ENCODE measurements at places on chromosomes 13 and 19.

DNA sequence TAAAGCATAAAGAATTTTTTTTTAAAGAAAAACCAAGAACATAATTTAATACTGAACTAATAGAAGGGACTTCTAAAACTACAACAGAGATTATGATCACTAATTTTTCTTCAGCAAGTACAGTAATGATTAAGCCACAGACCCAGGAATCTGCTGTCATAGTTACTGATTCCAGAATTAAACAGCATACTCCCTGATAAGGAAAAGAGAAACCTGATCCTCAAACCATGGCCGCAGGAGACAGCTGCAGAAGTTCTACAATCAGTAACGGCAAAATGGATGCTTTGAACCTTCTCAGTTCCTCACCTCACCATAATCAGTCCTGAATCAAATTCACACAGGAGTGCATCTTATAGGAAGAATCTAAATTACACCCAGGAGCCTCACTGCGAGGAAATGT lies 939.0 kb upstream of the SLITRK1 start:
- no peak for DNase-seq

GRCh38 chr13:97279913-97280312 lies 57.8 kb downstream of the MBNL2 start:
- no peak for DNase-seq

GRCh38 chr13:84896128-84896527 lies 903.1 kb downstream of the SLITRK6 start:
- peak; percentile 53 for DNase-seq

DNA sequence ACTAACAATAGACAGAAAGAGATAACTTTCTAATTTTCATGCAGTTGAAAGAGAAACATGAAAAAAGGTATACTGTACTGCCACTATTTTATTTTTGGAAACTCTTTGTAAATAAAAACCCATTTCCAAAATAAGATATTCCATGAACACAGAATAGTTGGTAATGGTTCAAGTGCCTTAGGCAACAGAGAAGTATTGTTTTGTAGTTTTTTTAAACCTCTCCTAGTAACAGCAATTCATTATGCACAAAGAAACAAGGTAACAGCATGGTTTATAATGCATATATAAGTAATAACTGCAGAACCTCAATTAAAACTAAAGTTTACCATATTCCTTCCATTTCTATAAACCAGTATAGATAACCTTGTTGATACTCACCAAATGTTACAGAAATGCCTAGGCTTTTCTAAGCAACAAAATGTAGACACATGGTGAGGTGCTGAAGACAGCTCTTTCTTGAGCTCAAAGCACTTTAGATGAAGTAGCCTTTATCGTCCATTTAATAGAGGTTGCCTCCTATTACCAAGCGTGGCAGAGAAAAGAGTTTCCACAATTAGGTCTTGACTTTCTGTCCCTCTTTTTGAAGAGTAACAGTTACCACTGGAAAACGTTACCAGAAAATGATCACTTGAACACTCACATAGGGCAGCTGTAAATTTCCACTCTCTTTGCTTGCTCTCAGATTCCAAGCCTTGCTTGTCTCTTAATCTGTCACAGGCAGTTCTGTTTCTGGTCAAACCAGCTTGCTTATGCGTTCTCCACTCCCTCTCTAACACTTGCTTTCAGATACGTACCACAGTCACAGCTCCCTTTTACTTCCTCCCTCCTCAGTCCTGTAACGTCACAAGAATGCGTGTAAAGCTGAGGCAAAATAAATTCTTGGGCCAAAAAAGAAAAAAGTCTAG lies 42.9 kb downstream of the CAB39L start:
- DNase-seq = no peak

- DNase-seq = peak; percentile 60
Observed at GRCh38 chr19:44677019-44677811, 5.9 kb downstream of the CEACAM19 start.

DNA sequence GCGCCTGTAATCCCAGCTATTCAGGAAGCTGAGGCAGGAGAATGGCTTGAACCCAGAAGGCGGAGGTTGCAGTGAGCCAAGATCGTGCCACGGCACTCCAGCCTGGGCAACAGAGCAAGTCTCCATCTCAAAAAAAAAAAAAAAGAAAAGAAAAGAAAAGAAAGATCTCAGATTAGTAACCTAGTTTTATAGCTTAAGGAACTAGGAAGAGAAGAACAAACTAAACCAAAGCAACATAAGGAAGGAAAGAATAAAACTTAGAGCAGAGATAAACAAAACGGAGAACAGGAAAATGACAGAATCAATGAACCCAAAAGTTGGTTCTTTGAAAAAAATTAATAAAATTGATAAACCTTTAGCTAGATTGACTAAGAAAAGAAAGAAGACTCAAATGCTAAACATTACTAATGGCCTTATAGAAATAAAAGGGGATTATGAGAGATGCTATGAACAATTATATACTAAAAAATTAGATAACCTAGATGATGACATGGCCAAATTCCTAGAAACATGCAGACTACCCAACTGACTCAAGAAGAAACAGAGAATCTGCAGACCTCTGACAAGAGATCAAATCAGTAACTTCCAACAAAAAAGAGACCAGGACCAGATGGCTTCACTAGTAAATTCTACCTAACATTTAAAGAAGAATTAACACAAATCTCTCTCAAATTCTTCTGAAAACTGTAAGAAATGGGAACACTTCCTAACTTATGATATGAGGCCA lies 68.2 kb downstream of the CDADC1 start:
- DNase-seq = no peak

DNA sequence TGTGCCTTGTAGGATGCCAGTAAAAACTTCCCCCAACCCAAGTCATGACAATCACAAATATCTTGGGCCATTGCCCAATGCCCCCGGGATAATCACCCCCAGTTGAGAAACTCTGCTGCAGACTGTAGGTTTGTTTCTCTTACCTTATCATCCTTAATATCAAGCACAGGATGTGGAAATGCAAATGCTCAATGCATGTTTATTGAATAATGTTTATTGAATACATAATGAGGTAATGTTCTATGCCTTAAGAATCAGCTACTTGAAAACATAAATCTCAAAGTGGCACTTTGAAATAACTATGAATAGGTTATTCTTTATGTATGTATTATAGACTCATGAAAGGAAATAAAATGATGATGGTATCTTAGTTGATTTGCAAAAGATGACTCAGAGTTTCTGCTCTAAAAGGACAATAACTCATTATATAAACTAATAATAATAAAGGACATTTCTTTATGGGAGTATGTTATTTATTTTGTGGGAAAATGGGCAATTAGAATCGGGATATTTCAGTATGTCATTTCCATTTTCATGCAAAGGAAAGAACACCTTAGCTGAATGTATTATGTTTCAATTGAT lies 414.2 kb downstream of the EFNB2 start:
- no peak for DNase-seq

DNA sequence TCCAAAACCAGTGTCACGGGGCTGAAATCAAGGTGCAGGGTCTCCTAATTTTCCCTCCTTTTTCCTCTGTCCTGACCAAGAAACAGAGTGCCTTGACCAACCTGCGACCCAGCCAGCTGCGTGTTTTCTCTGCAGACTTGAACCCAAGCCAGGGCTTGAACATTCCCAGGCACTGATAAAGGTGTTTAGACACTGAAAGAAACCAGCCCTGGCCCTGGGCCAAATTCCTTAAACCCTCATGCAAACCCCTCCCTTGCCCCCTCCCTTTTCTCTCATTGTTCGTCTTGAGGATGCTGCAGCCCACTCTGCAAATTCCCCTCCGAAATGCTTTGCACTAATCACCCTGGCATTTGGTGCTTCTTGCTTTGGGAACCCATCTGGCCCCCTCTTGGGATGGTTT lies 9.5 kb upstream of the FFAR2 start:
- DNase-seq = no peak

DNA sequence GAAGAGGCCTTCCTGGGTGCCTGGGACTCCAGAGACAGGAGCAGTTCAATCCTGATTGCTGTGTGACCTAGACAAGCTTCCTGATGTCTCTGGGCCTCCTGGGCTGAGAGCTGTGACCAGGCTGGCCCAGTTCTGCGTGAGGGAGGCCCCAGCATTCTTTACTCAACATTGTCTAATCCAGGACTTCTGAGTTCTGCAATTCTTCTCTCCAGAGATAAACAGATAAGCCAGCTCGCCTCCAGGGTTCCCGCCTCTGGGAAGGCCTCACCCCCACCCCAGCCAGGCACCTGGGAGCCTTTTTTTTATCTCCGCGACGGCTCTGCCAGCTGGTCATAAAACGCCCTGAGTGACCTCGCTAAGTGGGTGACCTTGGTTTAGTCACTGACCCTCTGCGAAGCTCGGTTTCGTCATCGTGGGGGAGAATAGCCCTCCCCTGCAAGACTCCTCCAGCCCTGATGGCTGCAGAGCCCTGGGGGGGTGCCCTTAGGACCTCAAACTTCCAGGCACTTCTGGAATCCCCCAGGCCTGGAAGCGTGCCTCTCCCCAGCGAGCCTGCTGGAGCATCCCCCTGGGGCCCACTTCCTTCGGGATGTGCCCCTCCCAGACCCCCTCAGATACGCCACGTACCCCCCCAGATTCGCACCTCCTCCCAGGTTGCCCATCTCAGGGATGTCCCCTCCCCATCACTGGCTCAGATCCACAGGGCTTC lies 1.9 kb downstream of the SULT2B1 start:
- no peak for DNase-seq

DNA sequence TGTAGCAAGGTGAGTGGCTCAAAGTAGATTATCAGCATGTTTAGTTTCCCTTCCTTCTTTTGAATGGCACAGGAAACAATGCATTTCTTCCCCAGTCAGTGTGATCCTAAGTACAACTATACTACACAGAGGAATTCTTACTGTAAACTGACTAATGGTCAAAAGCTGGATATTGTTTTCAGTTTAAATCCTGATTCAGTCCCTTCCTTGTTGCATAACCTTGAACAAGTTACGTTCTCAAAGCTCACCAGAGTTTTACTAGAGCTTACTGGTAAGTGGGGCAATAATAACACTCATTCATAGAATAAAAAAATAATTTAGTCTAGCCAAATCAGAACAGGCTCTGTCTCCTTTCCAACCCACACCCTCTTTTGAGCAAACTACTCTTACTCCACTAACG lies 180.1 kb downstream of the POSTN start:
- no peak for DNase-seq

DNA sequence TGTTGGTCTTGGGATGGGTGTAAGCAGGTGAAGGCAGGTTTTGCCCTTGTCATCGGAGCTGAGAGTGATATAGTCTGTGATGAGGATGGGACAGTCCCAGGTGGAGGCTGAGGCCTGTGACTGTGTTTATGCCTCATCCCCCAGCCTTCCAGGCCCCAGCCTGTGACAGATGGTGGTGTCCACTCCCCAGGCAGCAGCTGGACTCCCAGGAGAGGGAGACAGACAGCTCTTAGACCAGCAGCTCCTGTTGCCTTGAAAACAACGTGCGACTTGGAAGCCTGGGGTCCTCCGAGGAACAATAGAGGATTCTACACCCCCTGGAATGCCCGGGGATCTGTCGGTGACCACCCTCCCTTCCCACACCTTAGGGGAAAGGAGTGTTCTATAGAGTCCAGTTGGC lies 63.8 kb downstream of the CHST8 start:
- DNase-seq = no peak

DNA sequence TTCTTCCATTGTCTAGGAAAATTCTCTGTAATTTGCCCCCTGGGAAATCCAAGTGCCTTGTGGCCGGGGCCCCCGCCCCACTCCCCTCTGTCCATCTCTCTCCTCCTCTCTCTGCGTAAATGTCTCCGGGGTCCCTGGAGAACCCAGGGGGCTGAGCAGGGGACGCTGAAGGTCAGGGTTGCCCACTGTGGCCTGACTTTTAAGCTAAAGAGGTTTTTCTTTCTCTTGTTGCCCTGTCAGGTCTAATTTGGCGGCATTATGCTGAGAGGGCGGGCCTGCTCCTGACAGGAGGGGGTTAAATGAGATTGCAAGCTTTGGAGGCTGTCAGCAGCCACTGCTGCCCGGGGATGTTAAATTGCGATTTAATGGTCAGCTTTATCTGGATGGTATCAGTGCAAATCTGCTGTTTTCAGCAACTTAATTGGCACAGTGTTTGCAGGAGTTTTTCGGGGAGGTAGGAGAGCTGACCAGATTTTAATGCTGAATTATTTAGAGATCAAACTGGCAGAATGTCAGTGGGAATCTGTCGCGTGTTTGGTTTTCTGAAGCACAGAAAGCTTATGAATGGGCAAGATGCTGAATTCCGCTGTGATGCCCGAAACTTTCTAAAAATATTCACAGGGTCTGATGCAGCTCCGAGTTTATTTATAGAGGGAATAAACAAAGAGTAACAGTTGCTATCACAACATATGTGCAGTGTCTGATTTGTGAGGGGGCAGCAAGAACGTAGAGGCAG lies 93.2 kb upstream of the SOX1 start:
- no peak for DNase-seq

GRCh38 chr19:3761382-3762129 lies at the start of gene APBA3:
Gene APBA3, minus strand, starts transcription at chr19:3761692. Its CDS starts 1,428 bp downstream, at chr19:3760264.
- peak; percentile 79 for DNase-seq

- DNase-seq = no peak
Observed at GRCh38 chr13:26324294-26324693, 70.4 kb downstream of the CDK8 start.

GRCh38 chr13:110258876-110259631 lies 47.9 kb downstream of the COL4A1 start:
- DNase-seq = no peak

DNA sequence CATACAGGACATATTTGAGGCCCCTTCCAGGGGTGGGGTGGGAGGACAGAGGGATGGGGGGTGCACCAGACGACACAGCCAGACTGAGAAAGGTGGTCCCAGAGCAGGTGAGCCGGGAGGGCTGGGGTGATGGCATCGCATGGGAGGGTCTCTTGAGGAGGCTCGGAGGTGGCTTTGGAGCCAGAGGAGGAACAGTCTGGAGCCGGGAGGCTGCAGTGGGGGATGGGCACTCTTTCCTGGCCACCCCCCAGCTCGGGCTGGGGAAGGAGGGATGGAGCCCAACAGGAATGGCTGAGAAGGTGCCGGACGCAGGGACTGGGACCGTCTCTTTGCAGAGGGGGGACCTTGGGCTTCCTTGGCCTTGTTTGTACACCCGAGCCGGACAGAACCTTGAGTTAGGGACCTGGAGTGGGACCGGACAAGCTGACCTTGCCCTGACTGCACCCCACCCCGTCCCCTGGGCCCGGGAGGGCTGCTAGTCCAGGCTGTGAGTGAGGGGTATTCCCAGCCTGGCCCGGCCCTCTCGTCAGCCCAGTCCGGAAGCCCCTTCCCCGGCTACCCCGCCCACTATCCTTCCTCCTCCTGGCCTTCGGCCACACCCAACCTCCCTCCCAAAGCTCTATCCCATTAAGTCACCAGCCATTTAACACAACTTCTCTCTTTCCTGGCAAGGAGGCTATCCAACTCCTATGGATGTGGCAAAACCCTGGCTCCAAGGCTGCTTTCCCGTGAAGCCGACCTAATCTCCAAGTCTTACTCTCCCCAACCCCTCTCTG lies 816 bp upstream of the TBXA2R start:
- DNase-seq = peak; percentile 77

GRCh38 chr13:90531744-90532143 lies 815.7 kb upstream of the MIR17HG start:
- no peak for DNase-seq

Measured in H1 (cell line).